ENCODE measurements at places on chromosomes 6 and 20.

DNA sequence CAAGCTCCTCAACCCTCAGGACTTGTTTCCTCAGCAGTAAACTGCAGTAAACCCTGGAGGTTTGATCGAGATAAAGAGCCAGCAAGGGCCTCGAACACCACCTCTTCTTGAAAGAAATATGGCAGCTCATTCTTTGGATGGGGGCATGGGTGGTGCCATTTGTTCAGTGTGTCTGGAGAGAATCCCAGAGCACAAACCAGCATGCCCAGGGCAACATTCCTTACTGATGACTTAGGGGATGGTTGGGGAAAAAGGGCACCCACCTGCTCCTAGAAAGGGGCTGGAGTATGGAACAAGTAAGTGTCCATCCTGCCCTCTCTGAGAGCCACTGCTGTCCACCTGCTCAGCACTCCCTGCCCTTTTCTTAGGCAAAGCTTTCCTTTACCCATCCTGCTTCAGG is 31.3 kb upstream of the ZFAND3 start:
- no peak for DNase-seq

- peak; percentile 42 for DNase-seq
Observed at GRCh38 chr20:51128198-51128597, 105.3 kb upstream of the KCNG1 start.

- DNase-seq, result no peak
Observed at GRCh38 chr6:79872986-79873385, 74.4 kb downstream of the ELOVL4 start.

- no peak for DNase-seq
Observed at GRCh38 chr6:72416744-72417465, 205.0 kb upstream of the KCNQ5 start.

DNA sequence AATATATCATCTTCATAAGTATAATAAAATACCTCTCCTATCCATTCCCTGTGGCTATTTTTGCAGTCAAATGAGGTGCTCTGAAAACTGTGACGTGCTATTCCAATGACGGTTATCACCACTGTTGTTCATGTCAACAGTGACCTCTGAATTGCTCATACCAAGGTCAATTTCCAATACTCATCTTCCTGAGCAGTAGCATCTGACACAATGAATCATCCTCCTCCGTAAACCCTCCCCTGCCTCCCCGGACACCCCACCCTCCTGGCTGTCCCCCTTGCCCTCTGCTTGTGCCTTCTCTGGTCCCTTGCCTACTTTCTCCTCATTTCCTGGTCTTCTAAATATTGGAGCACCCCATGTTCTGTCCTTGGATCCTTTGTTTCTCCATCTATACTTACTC is 77.7 kb upstream of the SLC22A23 start:
- no peak for DNase-seq

- no peak for DNase-seq
Observed at GRCh38 chr6:50837589-50838445, 19.1 kb downstream of the TFAP2B start.

- no peak for DNase-seq
Observed at GRCh38 chr6:143673669-143674068, 4.1 kb upstream of the PHACTR2 start.

DNA sequence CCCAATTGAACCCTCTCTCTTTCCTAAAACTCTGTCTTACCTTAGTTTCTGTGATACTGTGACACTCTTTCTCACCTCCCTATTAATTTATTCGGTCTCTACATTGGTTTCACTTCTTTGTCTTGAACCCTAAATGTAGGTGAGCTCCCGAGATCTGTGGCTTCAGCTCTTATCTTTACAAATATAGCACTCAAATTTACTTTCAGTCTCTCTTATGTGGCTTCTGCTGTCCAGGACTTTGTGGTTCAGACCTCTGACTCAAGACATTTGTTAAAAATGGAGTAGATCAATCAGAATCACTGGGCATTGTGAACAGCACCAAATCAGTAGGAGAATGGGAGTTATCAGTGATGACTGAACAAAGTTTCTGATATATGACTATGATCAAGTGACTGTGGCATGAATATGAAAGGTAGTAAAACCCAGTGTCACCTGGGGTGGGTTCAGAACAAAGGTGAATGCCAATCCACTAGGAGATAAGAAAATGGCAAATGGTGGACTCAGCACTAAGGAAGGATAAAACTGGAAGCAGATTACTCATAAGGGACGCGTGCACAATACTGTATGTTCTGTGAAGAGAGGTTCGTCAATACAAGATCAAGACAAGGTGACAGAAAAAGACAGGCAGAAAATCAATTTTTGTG is 27.2 kb downstream of the IL17F start:
- DNase-seq, result no peak

DNA sequence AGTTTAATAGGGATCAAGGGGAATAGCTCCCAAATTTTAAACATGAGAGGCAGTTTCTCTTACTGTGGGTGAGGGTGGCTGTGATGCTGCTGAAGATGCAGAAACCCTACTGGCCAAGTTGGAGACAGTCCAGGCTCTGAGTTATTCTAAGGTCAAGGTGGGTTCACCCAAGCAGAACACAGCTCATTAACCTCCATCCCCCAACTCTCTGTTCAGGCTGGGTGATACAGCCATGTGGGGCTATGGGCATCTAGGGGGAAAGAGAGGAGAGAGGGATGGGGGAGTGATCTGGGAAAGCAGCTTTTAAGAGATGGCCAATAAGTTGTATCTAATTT is 18.9 kb upstream of the TRAM2 start:
- DNase-seq, result no peak

DNA sequence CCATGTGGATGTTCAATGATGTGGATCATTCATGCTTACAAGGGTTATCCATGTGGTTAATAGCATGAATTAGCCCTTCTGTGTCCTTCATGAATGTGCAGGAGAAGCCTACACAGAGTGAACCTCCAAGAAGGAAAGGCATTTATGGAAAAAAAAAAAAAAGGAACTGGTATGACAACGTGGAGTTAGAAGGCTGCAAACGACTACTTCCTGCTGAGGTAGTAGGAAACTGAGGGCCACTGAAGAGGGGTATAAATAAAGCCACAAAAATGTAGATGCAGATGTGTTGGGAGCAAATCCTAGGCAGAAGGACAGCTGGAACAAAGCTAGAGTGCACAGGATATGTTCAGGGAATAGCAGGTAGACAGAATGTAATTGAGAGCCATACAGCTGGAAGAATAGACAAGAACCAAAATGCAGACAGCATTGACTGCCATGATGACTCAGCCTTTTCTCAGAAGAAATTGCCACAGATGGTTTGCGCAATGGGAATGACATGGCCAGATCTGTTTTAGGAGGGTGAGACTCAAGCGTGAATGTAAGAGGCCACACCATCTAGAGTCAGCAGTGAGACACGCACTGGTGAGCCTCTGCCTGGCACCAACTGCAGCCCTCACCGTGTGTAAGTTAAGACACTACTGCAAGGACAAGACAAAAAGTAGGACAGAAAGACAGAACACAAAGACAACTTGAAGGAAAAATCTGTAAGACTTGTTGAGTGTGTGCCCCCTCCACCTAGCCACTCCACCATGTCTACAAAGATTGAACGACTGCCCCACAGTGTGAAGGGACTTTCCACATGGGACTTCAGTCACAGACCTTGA is 79.8 kb downstream of the KIF13A start:
- peak; percentile 8 for DNase-seq

GRCh38 chr6:131989036-131989435 is 37.9 kb upstream of the CCN2 start:
- no peak for DNase-seq

GRCh38 chr6:142207265-142207877 is 60.3 kb downstream of the VTA1 start:
- DNase-seq, result peak; percentile 40

DNA sequence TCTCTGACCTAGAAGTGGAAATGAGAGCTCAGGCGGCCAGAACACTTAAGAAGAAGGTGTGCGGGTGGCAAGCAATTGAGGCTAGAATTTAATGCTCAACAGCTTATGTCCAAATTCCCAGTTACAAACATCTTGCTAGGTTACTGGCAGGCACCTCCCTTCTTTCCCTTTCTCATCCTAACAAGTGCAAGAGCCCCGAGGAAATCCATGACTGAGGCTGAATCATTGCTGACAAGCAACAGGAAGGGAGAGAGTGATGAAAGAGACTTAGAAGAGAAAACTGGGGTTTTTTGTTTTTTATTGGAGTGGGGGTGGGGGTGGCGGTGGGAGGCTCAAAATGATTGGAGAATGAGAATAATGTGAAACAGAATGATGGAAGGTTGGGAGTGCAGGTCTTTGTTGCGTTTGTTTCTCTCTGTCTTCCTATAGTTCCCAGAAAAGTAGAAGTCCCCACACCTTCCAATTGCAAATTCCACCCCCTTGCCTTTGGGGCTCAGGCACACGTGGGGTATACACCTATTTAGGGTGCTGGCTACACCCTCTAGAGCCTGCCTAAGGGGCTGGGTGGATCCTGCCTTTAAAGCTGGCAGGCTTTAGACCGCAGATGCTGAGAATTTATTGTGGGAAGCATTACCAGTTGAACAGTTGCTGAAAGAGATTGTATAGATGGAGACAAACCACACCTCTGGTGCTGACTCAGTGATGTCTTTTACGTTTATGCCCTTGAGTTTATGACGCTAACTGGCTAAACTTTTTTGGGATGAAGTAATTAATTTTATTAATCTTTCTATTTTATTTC is 1.4 kb downstream of the FAM83B start:
- DNase-seq, result no peak

GRCh38 chr6:142088858-142089216 is 43.9 kb upstream of the GJE1 start:
- DNase-seq, result no peak

DNA sequence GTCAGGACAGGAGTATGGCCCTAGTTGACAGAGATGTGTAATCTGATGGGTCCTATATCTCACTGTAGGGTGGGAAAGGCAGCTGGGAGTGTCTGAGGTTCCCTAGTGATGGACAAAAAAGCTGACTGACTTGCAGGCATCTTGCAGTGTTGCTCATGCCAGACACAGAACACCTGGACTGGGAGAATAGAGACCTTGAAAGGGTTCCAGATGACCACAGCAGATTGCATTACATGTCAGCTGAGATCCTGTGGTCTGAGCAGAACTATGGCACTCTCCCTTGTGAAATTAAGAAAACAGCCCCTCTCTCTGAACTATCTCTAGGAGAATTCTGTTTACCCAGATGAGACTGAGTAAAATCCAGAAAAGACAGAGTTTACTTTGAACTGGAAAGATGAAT is 212.6 kb upstream of the MAN1A1 start:
- no peak for DNase-seq

- no peak for DNase-seq
Observed at GRCh38 chr6:99295276-99295675, 54.2 kb downstream of the FAXC start.

GRCh38 chr6:130676077-130676772 is 151.0 kb upstream of the SMLR1 start:
- no peak for DNase-seq

- no peak for DNase-seq
Observed at GRCh38 chr20:17615645-17616479, 46.0 kb downstream of the DSTN start.

- DNase-seq, result no peak
Observed at GRCh38 chr20:62391165-62392076, 4.5 kb downstream of the RPS21 start.

DNA sequence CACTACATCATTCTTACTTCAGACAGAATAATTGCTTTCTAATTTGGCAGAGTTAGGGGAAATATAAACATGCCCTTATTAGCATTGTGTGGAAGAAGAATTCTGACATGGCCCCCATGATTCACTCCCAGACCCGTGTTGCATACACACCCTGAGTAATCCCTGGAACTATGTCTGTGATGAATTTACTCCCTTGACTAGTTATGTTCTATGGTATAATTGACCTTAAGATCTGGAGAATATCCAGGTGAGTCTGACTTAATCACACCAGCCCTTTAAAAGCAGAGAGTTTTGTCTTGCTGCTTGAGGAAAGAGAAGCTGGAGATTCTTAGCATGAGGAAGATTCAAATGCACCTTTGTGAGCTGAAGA is 262.9 kb downstream of the SOX4 start:
- DNase-seq, result no peak

DNA sequence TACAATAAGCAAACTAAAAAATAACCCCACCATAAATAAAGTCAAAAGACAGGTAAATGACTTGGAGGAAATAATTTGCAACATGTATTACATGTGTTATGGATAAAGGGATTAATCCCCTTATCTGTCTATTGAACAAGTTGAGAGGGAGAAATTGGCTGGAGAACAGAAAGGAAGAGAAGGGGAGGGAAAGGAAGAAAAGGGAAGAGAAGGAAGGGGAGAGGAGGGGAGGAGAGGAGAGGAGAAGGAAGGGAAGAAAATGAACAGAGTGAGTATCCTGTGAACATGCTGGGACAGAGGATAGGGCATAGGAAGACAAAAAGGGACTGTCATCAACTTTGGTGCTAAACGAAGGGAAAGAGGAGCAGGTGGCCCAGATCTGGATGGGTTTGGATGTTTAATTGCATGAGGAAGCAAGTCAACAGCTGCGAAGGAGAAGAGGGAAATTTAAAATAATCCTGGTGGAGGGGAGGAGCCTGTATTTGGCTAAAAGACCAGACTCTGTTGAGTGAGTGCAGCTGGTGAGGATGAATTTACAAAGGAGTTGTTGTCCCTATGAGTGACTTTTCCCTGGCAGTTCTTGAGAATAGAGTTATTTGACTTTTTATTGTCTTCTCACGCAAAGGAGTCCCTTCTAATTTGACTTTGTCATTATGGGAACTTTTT is 14.2 kb upstream of the SHLD1 start:
- no peak for DNase-seq

DNA sequence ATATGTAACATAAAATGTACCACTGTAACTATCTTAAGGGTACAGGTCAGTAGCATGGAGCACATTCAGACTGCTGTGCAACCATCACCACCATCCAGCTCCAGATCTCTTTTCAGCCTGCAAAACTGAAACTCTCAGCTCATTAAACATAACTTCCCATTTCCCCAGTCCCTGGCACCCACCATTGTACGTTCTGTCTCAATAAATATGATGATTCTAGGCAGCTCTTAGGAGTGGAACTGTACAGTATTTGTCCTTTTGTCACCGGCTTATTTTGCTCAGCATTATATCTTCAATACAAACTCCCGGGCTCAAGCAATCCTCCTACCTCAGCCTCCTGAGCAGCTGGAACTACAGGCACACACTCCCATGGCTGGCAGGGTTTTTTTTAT is 1.5 kb downstream of the ZC3H12D start:
- DNase-seq, result no peak

- DNase-seq, result no peak
Observed at GRCh38 chr20:19867940-19868371, 109.9 kb downstream of the RIN2 start.

DNA sequence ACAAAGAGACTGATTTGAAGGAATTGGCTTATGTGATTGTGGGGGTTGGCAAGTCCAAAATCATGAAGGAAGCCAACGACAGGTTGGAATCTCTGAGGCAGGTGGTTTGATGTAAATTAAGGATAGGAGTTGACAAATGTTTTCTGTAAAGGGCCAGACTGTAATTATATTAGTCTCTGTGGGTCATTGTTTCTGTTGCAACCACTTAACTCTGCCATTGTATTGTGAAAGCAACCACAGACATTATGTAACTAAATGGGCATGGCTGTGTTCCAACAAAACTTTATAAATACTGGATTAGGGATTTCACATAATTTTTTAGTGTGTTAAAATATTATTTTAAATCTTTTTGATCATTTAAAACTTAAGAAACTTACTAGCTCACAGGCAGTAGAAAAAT is 199.2 kb upstream of the MYLIP start:
- no peak for DNase-seq

GRCh38 chr6:71287926-71288227 is 734 bp upstream of the OGFRL1 start:
- DNase-seq, result no peak

- no peak for DNase-seq
Observed at GRCh38 chr6:2249126-2249525, 3.7 kb upstream of the GMDS start.

GRCh38 chr6:81768150-81768942 is 15.9 kb upstream of the TENT5A start:
- DNase-seq, result no peak

GRCh38 chr6:160121981-160122380 is 366 bp downstream of the SLC22A1 start:
- no peak for DNase-seq

Data from stimulated activated CD4-positive, alpha-beta T cell treated with anti-CD3 and anti-CD28 coated beads, Interleukin-15, amount 100 ng/mL, for 24 hours (primary cell).